ENCODE measurements at places on chromosomes 5 and 9.

DNA sequence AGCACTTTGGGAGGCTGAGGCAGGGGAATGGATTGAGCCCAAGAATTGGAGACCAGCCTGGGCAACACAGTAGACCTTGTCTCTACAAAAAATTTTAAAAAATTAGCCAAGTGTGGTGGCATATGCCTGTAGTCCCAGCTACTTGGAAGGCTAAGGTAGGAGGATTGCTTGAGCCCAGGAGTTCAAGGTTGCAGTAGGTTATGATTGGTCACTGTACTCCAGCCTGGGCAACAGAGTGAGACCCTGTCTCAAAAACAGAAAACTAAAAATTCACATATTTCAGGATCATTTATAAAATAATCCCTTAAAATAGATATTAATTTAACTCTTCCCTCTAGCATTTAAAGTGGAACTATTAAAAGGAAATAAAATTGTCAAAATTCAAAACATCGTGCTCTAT is 3.4 kb downstream of the FCHO2 start:
- no peak for DNase-seq

- DNase-seq = no peak
Measured at GRCh38 chr9:5518171-5518936, 8.0 kb downstream of the PDCD1LG2 start.

DNA sequence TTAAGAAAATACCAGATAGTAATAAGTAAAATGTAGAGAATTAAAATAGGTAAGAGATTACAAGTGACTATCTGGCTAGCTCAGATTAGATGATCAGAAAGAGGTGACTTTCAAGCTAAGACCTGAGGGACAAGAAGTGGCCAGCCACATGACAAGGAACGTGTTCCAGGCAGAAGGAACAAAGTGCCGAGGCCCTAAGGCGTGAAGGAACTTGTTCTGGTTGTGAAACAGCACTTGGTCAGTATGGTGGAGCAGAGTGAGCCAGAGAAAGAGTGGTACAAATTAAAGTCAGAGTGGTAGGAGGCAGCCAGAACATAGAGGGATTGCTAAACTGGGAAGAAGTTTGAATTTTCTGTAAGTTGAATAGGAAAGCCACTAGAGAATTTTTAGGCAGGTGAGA is 73.6 kb downstream of the ADRB2 start:
- DNase-seq = no peak

- no peak for DNase-seq
Measured at GRCh38 chr5:65026816-65027548, 258.3 kb downstream of the CWC27 start.

GRCh38 chr9:135345775-135346433 is 133.7 kb upstream of the PPP1R26 start:
- DNase-seq = no peak

DNA sequence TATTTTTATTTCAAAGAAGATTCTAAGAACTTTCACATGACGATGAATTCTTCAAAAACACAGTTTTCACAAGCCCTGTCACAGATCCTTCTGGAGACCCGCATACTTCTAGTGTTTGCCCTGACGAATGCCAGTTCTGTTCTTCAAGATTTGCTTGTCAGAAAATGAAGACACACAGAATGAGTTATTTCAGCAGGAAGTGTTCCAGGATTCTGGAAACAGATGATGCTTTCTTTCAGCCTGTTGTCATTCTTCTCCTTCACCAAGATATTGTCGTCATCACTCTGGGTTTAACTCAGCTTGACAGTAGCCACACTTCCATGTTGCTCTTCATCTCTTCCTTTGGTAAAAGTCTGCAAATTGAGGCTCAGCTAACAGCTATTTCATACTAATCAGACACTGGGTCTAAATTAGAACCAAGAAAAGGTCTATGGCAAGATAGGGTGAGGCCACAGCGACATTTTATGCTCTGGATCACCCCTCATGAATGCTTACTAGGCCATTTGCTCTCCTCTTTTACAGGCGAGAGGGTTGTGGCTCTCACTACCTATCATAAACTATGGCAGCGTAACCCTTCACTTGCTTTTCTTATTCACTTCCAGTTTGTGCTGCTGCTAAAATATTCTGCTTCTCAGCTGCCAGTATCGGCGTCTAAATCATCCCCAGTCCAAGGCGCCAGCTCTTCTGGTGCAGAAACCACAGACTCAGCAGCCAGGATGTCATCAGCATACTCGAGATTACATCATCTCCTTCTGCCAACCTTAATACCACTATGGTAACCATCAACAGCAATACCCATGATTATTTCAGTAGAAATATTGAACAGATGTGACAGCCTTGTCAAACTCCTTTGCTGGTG is 159.6 kb upstream of the TBCA start:
- no peak for DNase-seq

DNA sequence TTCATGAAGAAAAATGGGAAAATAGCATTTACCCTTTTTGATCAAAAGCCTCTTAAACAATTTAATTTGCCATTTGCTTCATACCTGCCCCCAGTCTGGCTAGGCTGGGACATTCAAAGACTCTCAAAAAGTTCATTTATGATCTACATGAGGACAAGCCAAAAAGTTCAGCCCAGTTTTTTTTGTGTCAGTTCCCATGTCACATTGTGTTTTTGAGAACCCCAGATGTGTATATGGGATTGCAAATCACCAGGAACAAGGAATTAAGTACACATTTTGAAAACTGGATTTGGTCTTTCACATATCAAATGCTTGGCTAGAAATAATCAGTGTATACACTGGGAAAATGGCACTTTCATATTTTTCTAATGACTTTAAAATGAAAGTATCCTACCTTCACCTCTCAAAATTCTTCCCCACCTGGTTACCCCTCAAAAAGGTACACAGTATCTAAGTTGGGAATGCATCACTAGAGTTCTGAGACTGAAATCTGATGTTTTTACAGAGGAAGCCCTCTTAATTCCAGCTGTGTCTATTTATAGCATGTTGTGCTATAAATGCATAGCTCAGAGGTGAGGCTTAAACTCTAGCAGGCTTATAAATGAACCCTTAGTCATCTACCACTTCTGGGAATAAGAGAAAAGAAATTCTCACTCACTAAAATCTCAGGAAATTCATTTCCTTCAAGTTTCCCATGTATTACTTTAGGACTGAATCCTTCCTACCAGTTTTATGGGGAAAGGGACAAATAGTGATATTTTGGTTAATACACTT is 9.3 kb downstream of the STOM start:
- DNase-seq = no peak

- no peak for DNase-seq
Measured at GRCh38 chr9:104971511-104971910, 43.6 kb upstream of the ABCA1 start.

DNA sequence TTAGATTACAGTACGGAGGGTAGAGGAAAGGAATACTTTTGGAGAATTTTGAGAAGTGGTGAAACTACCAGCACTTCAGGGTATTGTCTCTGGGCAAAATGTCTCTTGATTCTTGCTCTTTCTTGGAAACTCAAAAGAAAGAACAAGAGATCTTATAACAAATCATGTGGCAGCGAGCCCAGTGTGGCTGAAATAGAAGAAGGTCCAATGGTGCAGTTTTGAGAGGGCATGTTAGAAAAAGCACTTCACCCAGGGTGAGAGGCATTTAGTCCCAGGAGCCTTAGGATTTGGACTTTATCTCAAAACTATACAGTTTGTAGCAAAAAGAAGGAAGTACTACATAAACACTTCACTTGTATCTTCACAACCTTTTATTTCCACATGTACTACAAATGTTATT is 39.4 kb downstream of the NNT start:
- no peak for DNase-seq

- DNase-seq = no peak
Measured at GRCh38 chr5:97888439-97888838, 705.4 kb upstream of the RIOK2 start.

DNA sequence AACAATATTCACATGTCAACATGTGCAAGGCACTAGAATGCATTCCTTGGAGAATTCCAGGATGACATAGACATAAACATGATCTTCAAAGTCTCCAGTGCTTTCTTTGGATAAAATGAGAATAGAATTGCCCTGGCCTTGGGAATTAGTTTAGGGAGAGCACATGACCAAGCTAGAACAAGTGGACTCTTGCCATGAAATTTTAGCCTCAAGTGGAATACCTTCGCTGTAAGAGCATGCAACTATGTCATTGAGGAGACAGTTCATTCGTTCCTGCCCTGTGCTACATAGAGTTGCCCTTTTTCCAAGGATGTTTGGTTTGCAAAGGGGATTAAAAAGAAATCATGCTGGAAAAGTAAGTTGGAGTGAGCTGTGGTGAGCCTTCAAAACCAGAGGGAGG is 42.7 kb downstream of the ZFAND5 start:
- DNase-seq = no peak

DNA sequence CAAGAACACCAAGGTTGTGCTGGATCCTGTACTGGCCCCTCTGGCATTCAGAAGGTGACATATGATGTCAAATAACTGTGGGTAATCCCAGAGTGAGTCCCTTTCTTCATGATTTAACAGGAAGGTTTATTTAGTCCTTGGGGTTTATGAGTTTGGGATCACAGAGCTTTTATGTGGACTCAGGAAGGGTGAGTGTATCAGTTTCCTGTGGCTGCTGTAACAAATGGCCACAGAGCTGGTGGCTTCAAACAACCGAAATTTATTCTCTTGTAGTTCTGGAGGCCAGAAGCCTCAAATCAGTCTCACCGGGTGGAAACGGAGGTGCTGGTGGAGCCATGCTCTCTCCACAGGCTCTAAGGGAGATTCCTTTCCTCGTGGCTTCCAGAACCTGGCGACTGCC is 157.7 kb downstream of the MELK start:
- DNase-seq = no peak

GRCh38 chr5:68891718-68892117 is 202.1 kb upstream of the SLC30A5 start:
- no peak for DNase-seq

- no peak for DNase-seq
Measured at GRCh38 chr5:130092991-130093390, 188.7 kb downstream of the CHSY3 start.

GRCh38 chr5:119274030-119274766 is 81.6 kb upstream of the TNFAIP8 start:
- no peak for DNase-seq

DNA sequence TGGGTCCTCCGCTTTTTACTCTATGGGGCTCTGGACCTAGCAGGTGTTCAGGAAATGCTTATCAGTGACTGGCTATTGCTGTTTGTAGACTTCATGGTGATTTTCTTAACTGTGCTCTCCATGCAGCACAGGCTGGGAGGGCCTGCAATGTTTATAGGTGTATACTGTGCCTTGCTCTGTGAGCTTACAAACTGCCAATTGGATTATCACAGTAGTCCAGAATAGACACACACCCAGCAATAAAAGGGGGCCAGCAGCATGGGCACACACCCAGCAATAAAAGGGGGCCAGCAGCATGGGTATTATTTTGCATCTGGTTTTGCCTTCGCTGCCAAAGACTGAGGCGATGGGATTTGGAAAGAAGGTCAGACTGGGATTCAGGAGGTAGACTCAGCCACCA is 100.0 kb downstream of the CRB2 start:
- DNase-seq = no peak

DNA sequence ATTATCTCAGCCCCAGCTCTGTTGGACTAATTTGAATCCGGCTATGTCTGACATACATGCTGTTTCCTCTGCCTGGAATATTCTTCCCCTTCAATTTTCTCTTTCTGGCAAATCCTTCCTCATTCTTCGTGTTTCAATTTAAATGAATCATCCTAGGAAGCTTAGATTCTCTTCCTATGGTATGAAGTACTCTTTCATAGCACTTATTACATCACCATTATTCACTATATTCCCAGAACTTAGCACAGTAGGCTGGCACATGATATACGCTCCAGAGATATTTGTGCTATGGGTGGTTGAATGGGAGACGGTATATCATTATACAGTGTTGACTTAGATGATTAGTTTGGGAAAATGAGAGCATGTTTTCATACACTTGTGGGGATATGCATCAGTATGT is 91.0 kb upstream of the JAK2 start:
- no peak for DNase-seq

DNA sequence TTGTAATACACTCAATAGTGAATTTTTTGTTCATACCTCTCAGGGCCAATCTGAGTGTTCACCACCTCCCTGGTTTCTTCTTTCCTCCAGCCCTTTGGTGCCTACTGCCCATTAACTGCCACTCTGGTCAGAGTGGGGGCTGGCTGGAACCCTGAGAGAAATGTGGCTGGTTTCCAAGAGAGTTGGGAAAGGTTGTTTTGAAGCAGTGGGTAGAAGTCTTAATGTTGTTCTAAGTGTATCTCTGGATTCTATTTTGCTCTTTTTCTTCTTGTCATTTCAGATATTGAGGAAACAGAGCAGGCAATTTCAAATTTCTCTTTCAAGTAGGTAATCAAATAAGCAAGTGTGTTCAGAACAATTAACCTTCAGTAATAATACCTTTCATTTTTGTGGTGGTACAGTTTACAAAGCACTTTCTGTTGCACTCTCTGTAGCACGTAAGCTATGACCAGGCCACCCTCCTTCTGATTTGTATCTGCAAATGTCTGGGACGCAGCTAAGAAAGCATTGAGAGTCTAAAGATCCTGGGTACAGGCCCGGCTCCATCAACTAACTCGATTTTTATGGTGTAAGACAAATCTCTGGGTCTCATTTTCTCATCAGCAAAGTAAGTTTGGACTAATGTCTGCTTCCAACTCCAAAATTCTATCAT is 8.4 kb downstream of the SLC1A3 start:
- no peak for DNase-seq

DNA sequence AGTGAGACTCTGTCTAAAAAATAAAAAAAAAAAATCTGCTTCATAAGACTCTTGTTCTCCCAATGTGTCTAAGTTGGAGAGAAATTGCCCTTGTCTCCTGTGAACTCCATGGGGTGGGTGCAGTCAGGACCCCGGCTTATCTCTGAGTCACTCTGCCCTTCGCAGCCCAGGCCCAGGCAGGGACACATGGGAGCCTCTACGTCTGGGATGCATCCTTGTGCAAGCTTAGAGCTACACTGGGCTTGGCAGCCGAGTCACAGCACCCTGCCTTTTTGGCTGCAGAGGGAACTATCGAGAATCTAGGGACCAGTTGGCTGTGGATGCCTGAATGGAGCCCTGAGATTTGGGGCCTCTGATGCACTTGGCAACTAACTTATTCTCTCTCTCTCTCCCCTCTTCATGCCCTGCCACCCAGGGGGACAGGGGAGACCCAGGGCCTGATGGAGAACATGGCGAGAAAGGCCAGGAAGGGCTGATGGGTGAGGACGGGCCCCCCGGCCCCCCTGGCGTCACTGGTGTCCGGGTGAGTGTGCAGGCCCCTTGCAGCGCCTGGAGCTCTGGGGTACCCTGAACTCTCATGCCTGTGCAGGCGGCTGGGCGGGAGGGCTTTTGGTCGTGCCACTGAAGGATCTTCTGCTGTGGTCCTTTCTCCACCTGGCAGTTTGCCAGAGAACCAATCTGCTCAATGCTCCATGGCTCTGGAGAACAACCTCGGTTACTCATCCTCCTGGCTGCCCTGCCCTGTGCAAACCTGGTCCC is 47.5 kb upstream of the ORM1 start:
- no peak for DNase-seq

Data from heart right ventricle (tissue), 16 donors.